ENCODE measurements at places on chromosomes 3 and 15. TPM values are rescaled to one million over a fixed set of nuclear protein-coding genes. Genes with fewer than 3 reads are reported as not detected.

- DNase-seq: no peak
Observed at GRCh38 chr3:50117120-50117519, 28.4 kb downstream of the RBM5 start.

DNA sequence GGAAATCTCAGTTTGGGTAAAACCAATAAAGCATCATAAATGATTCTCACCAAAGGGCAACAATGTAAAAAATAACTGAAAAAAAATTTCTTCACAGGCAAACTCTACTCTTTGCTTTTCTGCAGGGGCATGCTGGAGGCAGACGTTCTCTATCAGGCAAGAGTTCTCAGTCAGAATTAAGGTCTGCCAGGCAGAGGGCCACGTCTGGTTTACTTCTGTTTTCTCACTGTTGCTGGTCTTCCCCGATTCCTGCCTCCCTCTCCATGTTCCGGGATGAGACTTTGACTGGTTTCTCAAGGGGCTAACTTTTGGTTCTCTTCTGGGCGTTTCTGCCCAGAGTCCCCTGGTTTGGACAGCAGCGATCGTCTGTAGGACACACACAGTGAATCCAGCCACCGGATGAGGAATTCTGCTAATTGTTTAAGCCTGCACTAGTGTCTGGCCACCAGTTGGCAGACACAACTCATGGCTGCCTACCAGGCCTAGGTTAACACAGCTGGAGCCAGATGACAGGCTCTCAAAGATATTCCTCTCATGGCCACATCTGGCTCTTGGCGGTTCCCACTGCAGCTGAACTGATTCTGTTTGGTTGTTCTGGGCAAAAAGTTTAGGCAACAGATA lies 273.1 kb downstream of the FOXP1 start:
- no peak for DNase-seq

GOLGA8J gene
- total RNA-seq: 0.40 TPM

ADCY5 gene
- 0.90 TPM for total RNA-seq

- no peak for DNase-seq
Observed at GRCh38 chr3:41601404-41601987, 360.4 kb downstream of the ULK4 start.

DNA sequence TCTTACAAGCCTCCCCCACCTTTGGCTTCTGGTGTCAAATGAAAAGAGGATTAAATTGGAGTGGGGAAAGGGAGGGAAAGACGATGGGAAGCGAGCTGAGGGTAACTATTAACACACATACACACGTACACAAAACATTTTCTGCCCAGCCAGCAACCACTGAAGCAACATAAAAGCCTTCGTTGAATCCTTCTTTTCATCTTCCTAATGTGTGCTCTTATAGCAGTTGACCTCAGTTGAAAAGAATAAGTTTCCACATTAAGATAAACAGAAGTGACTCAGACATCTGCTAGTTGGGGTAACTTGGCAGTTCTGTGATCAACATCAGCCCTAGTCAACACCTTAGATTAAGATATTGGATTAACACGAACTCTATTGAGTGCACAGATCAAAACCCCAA lies 558.5 kb downstream of the MECOM start:
- DNase-seq: peak; percentile 39

SLC22A13 gene
- total RNA-seq: not detected

CCDC191 gene
- total RNA-seq: 5.6 TPM

C3orf49 gene
- not detected for total RNA-seq

Measured in A172 (cell line).